ENCODE measurements at places on chromosomes 1 and 21.

DNA sequence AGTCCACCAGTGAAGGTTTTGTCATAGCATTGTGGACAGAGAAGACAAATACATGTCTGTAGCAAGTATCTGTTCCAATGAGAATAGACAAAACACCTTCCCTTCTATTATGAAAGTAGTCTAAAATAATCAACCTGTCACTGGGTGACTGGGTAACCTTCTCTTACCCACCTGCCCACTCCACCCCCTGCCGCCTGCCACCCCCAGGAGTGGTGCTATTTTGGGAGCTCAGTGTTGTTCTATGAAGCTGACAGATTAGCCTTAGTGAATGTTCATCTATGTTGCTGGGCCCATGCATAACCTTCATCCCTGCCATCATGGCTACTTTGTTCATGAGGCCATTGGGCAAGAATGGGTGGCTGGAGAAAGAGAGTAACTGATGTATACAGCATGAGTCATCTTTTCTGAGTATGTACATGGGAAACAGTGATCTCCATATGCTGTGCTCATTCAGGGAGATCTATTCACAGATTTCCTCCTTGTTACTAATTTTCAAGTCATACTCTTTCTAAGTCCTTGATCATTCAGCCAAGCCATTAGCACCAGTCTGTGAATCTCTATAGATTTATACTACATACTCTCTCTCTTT, 24.8 kb downstream of the MARK1 start:
- no peak for DNase-seq

GRCh38 chr1:23383577-23384311, 14.1 kb upstream of the ZNF436 start:
- no peak for DNase-seq

DNA sequence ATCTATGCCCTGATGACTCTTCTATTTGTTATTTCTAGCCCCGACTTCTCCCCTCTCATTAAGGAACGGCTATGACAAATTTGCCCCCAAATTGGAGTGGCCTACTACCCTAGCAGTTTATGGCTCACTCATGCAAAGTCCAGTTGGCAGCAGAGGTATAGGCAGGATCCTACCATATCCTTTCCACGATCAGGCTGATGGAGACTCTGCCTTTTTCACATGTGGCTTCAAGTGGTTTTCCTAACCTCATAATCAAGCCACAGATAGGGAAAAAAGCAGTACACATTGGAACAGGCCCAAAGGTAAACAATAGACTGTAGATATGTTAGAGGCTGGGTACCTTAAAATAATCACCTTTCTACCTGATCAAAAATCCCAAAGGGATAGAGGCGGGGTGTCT, 292.5 kb downstream of the NCAM2 start:
- DNase-seq, result no peak

DNA sequence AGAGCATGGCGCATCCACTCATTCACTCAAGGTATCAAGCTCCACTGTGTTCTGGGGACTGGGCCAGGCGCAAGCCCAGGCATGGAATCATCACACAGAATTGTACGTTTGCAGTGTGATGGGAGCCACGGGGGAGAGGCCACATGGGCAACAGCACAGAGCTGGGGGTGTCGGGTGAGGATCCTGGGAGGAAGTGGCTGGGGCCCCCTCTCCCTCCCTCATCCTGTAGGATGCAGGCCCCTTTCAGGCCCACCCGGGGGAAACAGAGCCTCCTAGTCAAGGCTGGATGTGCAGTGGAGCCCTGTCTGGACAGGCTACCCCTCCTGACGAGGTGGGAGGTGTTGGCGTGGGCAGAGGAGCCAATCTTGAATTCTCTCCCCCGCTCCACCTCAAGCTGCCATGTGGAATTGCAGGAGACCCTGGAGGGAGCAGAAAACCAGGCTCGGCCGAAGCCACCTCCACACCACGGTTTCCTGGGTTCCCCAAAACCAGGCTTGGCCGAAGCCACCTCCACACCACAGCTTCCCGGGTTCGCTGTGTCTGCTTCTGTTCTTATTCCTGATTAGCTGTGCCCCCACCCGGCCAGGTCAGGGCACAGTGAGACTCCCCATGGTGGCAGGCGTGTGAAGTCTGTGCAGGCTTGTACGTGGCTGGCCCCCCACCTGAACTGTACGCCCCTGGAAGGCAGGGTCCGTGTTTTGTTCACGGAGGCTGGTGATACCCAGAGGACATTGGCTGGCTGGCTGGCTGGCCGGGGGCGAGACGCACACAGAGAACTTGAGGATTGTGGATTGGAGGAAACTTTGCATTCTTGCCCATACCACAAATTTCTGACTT, 4.2 kb upstream of the C1orf174 start:
- DNase-seq, result no peak

- DNase-seq, result no peak
These were observed 18.0 kb downstream of the CRYBG2 start for GRCh38 chr1:26335774-26336476.

GRCh38 chr1:61961009-61961408, 218.7 kb downstream of the PATJ start:
- DNase-seq, result no peak
